Activated naive CD8-positive, alpha-beta T cell treated with anti-CD3 and anti-CD28 coated beads, Interleukin-2, amount 10 ng/mL, durations not matched to agents 7 days and 5 days (primary cell): ENCODE measurements at places on chromosomes 1 and 21. TPM values are rescaled to one million over a fixed set of nuclear protein-coding genes. Genes with fewer than 3 reads are reported as not detected.

LIPI gene
- total RNA-seq: not detected

NKAIN1 gene
- 0.57 TPM for total RNA-seq

CCDC185 gene
- not detected for total RNA-seq

GRCh38 chr1:230185076-230186001 lies 118.3 kb downstream of the GALNT2 start:
- no peaks in the 10 kb centered on the region for H3K27me3 ChIP-seq
- no peak overlapping the region for H3K27ac ChIP-seq
- H3K4me3 ChIP-seq: no peak overlapping the region
- peaks cover 19% of the 10 kb centered on the region for H3K36me3 ChIP-seq
- H3K4me1 ChIP-seq: peaks cover 30% of the 10 kb centered on the region

- H3K36me3 ChIP-seq: peaks cover 13% of the 10 kb centered on the region
- H3K4me3 ChIP-seq: peak overlapping the region; percentile 97
- no peak for DNase-seq
- no peaks in the 10 kb centered on the region for H3K27me3 ChIP-seq
These were observed 1.1 kb upstream of the PSMG1 start for GRCh38 chr21:39184050-39184980.

- no peak for DNase-seq
- peaks cover 54% of the 10 kb centered on the region for H3K27me3 ChIP-seq
- H3K27ac ChIP-seq: no peak overlapping the region
- no peaks in the 10 kb centered on the region for H3K36me3 ChIP-seq
- peaks cover 18% of the 10 kb centered on the region for H3K4me1 ChIP-seq
These were observed 3.7 kb downstream of the PGBD5 start for GRCh38 chr1:230422221-230422981.

DNA sequence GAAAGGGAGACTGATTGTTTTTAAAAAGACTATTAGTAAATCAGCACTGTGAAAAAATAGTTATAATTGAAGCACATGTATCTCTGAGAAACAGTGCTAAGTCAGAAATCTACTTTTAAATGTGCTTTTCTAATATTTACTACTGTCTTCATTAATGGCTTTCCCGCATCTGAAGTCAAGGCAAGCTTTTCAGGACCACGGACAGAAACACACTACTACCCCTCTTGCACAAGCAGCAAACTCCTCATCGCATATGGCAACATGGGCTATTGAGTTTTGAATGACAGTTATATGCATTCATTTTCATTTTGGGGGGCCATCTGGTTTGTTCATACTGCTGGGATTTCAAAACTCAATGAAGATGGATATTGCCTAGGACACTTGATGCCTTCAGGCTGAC lies 433.4 kb upstream of the CAMK1G start:
- H3K27ac ChIP-seq: no peak overlapping the region
- H3K36me3 ChIP-seq: no peaks in the 10 kb centered on the region
- no peak for DNase-seq
- H3K27me3 ChIP-seq: peaks cover 3% of the 10 kb centered on the region
- H3K4me3 ChIP-seq: no peak overlapping the region

GRCh38 chr1:9657521-9658032 lies 6.0 kb downstream of the PIK3CD start:
- no peak for DNase-seq
- peaks cover 71% of the 10 kb centered on the region for H3K4me1 ChIP-seq
- H3K36me3 ChIP-seq: peaks cover 54% of the 10 kb centered on the region
- H3K27ac ChIP-seq: peak overlapping the region; percentile 87
- no peaks in the 10 kb centered on the region for H3K27me3 ChIP-seq
- peak overlapping the region; percentile 97 for H3K4me3 ChIP-seq

DNA sequence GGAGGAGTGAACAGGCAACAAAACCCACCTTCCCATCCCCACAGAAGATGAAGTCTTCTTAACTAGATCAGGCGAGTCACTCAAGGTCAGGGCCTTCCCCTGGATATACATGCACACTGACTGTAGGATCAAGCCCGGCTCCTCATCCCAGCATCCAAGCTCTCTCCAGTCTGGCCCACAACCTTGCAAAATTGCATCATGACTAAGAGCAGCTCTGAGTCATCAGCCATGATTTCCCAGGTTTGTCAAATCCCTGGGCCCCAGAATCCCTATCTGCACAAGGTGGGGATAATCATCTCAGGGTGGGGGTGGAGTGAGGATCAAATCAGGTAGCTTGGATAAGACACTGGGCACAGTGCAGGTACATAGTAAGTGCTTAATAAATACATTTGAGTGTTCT lies 199.3 kb upstream of the GRIK3 start:
- H3K27ac ChIP-seq: no peak overlapping the region
- H3K4me3 ChIP-seq: no peak overlapping the region
- no peaks in the 10 kb centered on the region for H3K4me1 ChIP-seq
- H3K36me3 ChIP-seq: no peaks in the 10 kb centered on the region
- no peak for DNase-seq

- DNase-seq: no peak
- H3K4me3 ChIP-seq: no peak overlapping the region
- no peaks in the 10 kb centered on the region for H3K36me3 ChIP-seq
- peaks cover 2% of the 10 kb centered on the region for H3K4me1 ChIP-seq
These were observed 7.4 kb downstream of the OR2T10 start for GRCh38 chr1:248590055-248590454.

DNA sequence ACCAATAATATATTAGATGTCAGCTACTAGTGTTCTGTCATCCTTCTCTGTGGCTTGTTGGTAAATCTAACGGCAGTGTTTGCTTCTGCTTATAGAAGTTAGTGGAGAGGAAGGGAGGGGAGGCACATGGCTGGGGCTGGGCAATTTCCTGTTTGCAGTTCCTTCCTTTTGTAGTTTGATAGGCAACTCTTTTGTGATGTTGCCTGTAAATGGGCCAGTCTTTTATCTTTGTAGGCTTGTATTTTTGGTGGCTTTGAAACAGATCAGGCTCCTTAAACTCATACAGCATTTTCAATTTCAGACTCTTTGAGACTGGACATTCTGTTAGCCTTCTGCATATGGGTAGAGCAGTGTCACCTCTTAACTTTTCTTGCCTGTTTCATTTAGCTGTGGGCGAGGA lies 48.1 kb downstream of the CDC14A start:
- DNase-seq: no peak
- peak overlapping the region; percentile 91 for H3K27ac ChIP-seq
- no peaks in the 10 kb centered on the region for H3K27me3 ChIP-seq

- H3K27me3 ChIP-seq: peaks cover 16% of the 10 kb centered on the region
- H3K36me3 ChIP-seq: no peaks in the 10 kb centered on the region
- no peak overlapping the region for H3K27ac ChIP-seq
- no peak for DNase-seq
- H3K4me3 ChIP-seq: no peak overlapping the region
- no peaks in the 10 kb centered on the region for H3K4me1 ChIP-seq
These were observed 131.3 kb upstream of the FMN2 start for GRCh38 chr1:239960366-239960765.

GRCh38 chr1:83883979-83884378 lies 115.0 kb downstream of the TTLL7 start:
- no peaks in the 10 kb centered on the region for H3K4me1 ChIP-seq
- H3K27me3 ChIP-seq: no peaks in the 10 kb centered on the region
- H3K27ac ChIP-seq: no peak overlapping the region
- DNase-seq: no peak
- no peak overlapping the region for H3K4me3 ChIP-seq
- no peaks in the 10 kb centered on the region for H3K36me3 ChIP-seq

- no peaks in the 10 kb centered on the region for H3K36me3 ChIP-seq
- H3K27me3 ChIP-seq: peaks cover 2% of the 10 kb centered on the region
- H3K27ac ChIP-seq: no peak overlapping the region
- no peak for DNase-seq
These were observed 289.0 kb upstream of the VAMP3 start for GRCh38 chr1:7482077-7482476.

DNA sequence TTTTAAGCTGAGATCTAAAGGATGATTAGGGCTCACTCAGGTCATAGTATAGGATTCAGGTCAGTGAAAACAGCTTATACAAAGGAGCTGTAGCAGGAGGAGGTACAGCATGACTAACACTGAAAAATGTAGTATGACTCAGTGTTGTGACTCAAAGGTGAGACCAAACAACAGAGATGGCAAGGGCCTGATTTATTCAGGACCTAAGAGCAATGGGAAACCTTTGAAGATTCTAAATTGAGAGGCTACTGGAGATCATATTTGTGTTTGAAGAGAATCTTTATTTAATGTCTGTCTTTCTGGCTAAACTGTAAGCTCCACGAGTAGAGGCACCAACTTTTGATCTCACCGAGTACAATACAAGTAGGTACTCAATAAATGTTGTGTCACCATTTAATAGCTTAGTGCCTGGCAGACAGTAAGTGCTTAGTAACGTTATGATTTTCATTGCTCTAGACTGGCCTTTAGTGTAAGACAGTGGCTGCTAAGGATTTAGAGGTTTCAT lies 43.5 kb downstream of the PRKAA2 start:
- H3K4me1 ChIP-seq: no peaks in the 10 kb centered on the region
- H3K36me3 ChIP-seq: no peaks in the 10 kb centered on the region
- DNase-seq: no peak
- no peaks in the 10 kb centered on the region for H3K27me3 ChIP-seq
- H3K4me3 ChIP-seq: no peak overlapping the region
- no peak overlapping the region for H3K27ac ChIP-seq

GRCh38 chr21:31985398-31985797 lies 112.6 kb downstream of the HUNK start:
- peaks cover 4% of the 10 kb centered on the region for H3K4me1 ChIP-seq
- H3K4me3 ChIP-seq: no peak overlapping the region
- peaks cover 4% of the 10 kb centered on the region for H3K27me3 ChIP-seq
- H3K27ac ChIP-seq: no peak overlapping the region
- no peak for DNase-seq

GRCh38 chr1:3061566-3061965 lies 7.4 kb upstream of the PRDM16 start:
- H3K4me3 ChIP-seq: no peak overlapping the region
- DNase-seq: no peak
- H3K4me1 ChIP-seq: no peaks in the 10 kb centered on the region
- H3K27ac ChIP-seq: no peak overlapping the region

GRCh38 chr1:163205513-163205912 lies 2.8 kb upstream of the RGS5 start:
- H3K36me3 ChIP-seq: no peaks in the 10 kb centered on the region
- no peaks in the 10 kb centered on the region for H3K27me3 ChIP-seq
- H3K27ac ChIP-seq: no peak overlapping the region
- H3K4me3 ChIP-seq: no peak overlapping the region
